ENCODE measurements at places on chromosomes 2 and 18. TPM values are rescaled to one million over a fixed set of nuclear protein-coding genes. Genes with fewer than 3 reads are reported as not detected.

- no peaks in the 10 kb centered on the region for H3K4me1 ChIP-seq
- no peak overlapping the region for H3K27ac ChIP-seq
- H3K36me3 ChIP-seq: no peaks in the 10 kb centered on the region
- peaks cover 5% of the 10 kb centered on the region for H3K27me3 ChIP-seq
- H3K4me3 ChIP-seq: no peak overlapping the region
Measured at GRCh38 chr2:15890124-15890754, 50.1 kb upstream of the MYCN start.

The CENPA gene
- total RNA-seq: 40.9 TPM

The TXNDC2 gene
- not detected for total RNA-seq

DNA sequence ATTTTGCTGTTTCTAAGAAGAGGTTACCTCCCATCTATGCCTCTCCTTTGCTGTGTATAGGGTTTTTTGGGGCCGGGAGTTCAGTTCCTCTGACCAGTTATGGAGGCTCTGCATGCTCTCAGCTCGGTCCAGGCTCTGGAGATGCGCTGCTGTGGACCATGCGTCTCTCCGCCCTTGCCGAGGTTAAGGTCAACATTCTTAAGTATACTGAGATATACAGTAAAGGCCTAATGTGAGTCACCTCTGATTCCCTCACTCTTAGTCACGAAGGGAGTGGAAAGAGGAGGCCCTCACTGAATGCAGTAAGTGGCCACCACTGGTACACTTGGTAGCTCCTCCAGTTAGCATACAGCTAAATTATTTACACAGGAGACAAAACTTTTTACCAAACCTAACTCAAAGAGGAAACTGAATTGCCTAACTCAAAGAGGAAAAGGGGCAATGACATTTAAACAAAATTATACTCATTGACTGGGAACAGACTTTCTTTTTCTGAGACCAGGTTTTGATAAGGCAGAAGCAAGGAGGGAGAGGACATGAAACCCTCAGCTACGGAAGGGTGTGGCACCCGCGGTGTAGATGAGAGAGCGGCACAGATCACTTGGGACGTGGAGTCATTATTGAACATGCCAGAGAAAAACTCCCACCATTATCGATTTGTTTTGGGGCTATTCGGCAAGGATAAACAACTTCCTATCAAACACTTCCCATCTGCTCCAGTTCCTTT, 98.7 kb downstream of the COPS8 start:
- no peak overlapping the region for H3K27ac ChIP-seq
- H3K4me3 ChIP-seq: no peak overlapping the region
- H3K27me3 ChIP-seq: peaks cover 37% of the 10 kb centered on the region
- DNase-seq: no peak
- no peaks in the 10 kb centered on the region for H3K36me3 ChIP-seq

DNA sequence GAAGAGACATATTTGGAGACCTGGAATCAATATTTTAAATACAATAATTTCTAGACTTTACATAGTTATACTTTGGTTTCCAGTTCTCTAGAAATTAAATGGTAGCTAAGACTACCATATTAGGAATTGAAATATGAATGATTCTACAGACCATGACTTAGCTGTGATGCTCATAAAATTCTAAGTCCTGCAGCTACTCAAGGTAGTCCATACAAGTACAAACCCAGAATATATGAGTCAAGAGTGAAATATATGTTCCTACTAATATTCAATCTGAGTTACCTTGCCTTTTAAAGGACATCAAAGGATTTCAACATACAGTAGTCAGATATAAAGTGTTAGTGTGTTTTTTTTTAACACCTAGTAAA, 10.1 kb upstream of the SPOPL start:
- DNase-seq: no peak
- H3K27me3 ChIP-seq: no peaks in the 10 kb centered on the region

DNA sequence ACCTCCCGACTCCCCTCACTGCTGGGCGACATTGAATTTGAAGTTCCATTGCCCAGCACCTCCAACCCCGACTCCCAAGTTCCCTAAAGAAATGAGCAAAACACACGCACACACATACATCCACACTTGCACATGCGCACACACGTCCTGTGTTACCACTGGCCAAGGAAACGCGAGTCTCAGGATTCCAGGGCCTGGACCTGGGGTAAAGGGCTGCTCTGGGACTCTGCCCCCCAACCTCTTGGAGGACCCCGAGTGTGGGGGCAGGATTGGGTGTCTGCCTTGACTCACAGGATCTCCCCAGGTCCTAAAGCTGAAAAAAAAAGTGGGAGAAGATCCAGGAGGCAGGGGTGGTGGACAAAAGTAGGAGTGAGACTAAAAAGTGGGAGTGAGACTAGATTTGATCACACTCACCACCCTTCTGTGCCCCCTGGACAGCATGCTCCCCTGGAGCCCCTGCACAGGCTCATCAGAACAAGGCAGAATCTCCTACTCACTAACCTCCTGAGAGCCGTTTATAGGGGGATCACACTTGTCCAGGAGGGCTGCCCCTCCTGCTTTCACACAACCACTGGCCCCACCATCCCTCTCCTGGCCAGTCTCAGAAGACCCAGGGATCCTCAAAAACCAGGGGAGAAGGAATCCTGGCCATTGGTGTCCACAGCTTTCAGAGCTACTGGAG, 202.2 kb downstream of the TNS1 start:
- no peaks in the 10 kb centered on the region for H3K27me3 ChIP-seq
- no peak overlapping the region for H3K27ac ChIP-seq
- no peaks in the 10 kb centered on the region for H3K4me1 ChIP-seq
- H3K36me3 ChIP-seq: peaks cover 2% of the 10 kb centered on the region
- no peak overlapping the region for H3K4me3 ChIP-seq

Measured in activated T-cell treated with anti-CD3 and anti-CD28 coated beads, Interleukin-2, amount 50 U/mL, for 72 hours (primary cell).